ENCODE measurements at places on chromosomes 12 and 14.

GRCh38 chr14:51704545-51704944 lies 52.8 kb downstream of the FRMD6 start:
- no peak for DNase-seq

DNA sequence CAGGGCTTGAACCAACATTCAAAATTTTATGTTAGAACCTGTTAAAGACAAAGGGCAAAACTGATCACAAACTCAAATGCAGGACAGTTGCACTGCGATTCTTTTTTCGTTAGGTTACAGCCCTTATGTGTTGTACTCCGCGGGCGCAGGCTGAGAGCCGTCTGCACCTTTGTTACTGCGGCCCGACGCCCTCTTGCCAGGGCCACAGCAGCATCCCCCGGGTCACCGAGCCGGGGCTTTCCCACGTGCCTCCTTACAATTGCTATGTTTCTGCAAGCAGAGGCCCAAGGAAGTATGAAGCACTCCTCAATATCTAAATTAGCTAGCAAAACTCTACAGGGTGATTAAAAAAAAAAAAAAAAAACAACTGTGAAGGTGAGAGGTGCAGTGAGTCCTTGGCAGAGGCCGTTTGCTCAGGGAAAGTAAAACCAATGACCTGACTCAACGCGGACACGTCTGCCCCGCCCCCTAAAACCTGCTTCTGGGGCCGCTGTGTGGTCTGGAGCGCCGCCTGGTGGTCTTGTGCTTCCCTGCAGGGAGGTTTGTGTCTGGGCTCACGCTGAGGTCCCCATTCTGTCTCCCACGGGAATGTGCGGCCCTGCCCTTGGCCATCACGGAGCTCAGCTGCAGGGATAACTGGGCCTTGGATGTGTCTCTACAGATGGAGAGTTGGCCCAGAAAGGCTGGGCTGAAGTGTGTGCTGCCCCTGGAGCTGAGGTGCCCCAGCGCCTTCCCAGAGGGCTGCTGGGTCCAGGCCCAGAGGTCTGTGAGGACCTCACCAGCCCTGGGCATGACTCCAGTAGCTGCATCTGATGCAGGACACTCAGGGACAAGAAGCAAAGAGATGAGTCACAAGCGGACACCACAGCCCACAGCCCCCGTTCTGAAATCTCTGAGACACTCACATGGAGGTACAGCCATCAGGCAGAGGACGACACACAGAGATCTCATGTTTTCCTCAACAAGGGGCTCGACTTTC lies 418.5 kb downstream of the TMEM121 start:
- peak; percentile 74 for DNase-seq

DNA sequence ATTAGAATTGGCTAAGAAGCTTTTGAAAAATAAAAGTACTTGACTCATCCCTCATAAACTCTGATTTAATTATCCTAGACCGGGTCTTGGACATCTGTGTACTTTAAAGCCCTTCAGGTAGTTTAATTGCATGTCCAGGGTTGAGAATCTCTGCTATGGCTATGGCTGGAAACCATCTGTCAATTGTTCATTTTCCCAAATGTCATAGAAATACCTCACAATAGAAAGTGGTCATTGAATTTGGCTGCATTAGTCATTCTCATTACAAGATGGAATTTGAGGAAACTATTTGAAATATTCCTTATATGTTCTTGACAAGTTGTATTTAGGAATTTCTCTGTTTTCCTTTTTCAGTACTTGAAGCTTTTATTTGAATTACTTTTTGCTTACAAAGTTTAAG lies 111.3 kb downstream of the TSHR start:
- no peak for DNase-seq

GRCh38 chr12:43349863-43350262 lies 202.1 kb downstream of the ADAMTS20 start:
- DNase-seq: no peak

DNA sequence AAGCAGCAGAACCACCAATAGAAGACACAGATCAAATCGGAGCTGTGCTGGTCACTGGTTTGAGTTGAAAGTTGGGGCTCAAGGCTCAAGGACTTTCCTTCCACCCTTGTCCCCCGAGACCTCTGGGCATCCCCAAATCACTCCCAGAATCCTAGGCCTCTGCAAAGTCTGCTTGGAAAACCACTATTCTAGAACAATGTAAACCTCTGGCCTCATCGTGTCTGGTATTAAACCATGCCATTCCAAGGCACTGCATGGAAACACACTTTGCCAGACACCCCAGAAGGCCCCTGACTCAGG lies 288.0 kb downstream of the DPF3 start:
- DNase-seq: no peak

GRCh38 chr12:48813465-48814261 lies 4.6 kb upstream of the CACNB3 start:
- DNase-seq: no peak

- no peak for DNase-seq
These were observed 22.5 kb upstream of the ATP2B1 start for GRCh38 chr12:89731089-89731488.

DNA sequence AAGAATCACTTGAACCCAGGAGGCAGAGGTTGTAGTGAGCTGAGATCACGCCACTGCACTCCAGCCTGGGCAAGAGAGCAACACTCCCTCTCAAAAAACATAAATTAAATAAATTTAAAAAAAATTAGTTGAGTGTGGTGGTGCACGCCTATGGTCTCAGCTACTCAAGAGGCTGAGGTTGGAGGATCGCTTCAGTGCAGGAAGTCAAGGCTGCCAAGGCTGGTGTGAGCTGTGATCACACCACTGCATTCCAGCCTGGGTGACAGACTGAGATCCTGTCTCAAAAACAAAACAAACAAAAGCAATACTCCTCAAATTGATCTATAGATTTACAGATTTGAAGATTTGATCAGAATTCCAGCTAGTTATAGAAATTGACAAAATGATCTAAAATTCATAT lies 92.7 kb upstream of the RESF1 start:
- no peak for DNase-seq

DNA sequence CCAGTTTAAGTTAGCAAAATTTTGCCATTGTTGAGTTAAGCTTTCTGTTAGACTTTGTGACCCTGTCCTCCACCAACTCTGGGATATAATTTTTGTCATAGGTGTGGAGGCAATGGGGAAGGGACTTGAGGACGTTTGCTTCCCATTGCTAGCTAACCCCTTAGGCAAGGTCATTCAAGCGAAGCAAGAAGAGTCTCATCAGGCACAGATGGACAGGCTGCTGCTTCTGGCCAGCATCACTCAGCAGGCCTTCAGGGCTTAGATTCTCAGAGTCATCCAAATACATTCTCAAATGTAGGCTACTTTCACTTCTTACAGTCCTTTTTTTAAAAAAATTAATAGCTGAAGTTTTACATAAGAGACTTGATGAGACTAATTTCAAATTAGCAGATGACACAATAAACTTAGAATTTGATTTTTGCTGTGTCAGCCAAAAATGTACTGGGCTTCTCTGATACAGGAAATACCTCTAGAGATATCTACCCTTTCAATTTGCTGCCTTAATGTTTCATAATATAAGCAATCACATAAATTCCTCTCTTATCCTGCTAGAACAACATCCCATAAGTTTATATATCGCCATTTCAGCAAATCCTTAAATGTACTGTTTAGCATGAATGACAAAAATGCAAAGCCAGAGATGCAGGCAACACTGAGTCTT lies 875.2 kb downstream of the FLRT2 start:
- no peak for DNase-seq

DNA sequence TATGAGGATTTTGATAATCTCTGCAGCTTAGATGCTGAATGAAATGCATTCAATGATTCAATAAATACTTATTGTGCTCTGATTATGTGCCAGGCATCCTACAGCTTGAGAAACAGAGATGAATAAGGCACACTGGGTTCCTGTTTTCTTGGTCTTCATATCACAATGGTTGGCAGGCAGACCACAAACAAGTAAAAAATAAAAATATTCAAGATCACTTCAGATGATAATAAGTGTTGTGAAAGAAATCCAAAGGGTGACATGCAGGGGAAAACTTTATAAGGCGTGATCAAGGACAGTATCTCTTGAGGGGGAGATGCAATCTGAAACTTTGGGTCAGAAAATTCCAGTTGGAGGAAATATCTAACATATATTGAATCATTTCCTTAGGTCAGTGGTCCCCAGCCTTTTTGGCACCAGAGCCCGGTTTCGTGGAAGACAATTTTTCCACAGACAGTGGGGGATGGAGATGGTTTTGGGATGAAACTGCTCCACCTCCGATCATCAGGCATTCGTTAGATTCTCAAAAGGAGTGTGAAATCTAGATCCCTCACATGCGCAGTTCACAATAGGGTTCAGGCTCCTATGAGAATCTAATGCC lies 73.7 kb upstream of the RAP1B start:
- no peak for DNase-seq

GRCh38 chr14:69877492-69877891 lies 1.7 kb upstream of the SMOC1 start:
- no peak for DNase-seq

- no peak for DNase-seq
These were observed 5.9 kb upstream of the APOLD1 start for GRCh38 chr12:12779529-12779928.

GRCh38 chr14:93267149-93267711 lies 60.2 kb downstream of the UBR7 start:
- DNase-seq: no peak

DNA sequence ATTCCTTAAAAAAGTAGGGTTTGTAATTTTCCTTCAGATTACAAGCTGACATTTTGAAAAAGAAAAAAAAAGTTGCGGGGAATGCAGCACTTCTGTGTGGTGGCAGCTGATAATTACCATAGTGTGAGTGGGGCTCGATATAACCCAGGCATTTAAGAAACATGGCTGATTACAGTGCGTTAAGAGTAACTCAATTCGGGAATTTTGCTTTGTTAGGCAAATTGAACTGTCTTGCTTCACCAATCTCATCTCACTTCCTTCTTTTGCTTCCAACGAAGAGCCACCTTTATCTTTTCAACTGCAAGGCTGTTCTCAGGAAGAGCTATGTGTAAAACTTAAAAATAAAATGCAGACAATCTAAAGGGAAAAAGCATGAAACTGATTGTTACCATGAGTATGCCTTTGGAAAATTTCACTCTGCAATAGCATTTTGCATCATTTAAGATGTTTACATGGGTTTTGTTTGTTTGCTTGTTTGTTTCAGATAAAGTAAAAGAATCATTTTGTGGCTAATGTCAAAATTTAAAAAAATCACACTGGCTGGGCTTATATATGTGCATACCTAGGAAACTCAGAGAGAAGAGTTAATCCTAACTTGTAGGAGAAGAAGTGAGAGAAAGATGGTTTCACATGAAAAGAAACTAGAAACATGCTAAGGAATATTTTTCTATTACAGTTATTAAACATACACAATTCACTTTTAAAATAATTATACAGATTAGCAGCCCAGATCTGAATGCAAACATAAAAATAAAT lies 295.9 kb upstream of the ATP2B1 start:
- no peak for DNase-seq

DNA sequence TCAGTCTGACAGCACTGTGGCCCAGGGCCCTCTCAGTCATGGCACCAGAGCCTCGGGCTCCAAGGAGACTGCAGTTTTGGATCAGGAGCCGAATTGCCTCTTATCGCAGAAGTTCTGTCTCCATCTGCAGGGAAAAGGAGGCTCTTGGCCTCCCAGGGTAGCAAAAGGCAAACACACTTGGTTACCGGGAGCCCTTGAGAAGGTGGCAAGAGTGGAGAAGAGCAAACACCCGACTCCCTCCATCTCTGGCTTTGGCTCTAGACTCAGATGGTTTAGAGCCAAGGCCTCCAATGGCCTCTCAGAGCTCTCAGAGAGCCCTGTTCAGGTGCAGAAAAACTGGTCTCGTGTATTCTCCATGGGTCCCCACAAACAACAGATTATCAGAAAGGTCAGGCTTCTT lies 44.6 kb downstream of the NINJ2 start:
- DNase-seq: no peak

GRCh38 chr12:58288190-58288589 lies 346.8 kb downstream of the ATP23 start:
- DNase-seq: no peak

DNA sequence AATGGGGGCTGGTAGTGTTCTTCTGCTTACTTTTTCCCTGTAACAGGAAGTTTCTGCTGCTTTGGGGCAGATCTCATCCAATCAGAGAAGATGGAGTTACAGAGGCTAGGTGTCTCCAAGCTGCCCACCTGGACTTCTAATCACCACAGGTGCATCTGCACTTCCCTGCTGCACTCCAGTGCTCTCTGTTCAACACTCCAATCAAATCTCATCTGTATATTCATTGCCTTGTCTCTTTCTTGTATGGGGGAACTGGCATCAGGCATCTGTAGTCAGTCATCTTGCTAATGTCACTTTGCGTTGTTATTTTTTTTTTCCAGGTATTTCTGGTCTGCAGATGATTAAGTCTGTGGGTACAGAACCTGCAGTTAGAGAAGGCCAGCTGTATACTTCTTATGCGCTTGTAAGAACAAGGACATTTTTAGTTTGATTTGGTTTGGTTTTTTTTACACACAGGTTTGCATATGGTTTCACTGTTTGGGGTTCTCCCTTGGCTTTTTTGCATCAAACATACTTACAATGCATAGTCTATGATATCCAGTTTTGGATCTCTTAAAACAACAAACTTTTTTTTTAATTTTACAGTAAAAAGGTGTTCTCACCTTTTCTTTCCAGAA lies 116.0 kb downstream of the METTL25 start:
- no peak for DNase-seq

DNA sequence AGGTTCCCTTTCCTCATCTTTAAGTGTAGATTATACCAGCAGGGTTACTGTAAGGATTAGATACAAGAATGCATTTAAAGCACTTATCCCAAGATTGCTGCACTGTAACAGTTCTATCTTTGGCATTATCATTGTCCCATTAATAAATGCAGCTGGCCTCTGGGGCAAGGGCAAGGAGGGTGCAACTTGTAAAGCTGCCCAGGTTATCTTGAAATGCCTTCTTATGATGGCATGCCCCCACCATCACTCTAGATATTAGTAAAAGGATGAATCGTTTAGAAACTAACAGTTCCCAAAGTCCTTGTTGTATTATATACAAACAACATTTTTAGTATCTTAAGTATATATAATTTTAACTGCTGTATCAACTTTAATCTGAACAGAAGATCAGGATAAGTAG lies 6.8 kb downstream of the LTA4H start:
- DNase-seq: no peak

DNA sequence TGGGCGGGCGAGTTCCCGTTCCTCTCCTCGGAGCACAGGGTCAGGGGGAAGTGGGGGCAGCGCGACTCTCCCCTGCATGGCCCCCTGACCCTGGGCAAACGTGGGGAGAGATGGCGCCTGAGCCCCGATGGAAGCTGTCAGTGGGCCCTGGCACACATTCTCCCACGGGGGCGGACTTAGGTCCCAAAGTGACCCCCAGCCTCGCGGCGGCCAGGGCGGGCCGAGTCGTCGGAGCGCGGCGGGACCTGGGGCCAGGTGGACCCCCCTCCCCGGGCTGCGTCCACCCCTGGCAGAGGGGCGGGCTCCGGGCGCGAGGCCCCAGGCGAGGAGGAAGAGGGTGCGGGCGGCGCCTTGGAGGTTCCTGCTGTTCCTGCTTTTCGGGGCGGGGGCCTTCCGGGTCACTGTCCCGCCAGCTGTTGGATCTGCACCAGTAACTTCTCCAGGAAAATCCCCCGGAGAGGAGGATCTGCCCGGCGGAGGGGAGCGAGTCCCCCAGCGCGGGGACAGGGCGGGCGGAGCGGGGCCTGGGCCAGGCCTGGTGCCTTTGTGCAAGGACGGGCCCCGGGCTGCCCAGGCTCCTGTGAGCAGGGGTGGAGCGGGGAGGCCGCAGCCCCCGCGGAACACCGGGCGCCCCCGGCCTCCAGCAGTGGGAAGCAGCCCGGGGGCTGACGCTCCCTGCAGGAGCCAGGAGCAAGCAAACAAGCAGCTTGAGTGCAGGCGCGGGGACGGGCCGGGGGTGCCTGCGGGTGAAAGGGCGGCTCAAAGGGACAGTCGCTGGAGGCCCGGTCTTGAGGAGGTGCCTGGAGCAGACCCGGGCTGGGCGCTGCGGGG lies 15.3 kb downstream of the TNFAIP2 start:
- no peak for DNase-seq

GRCh38 chr12:42447371-42447786 lies 121.4 kb downstream of the PPHLN1 start:
- DNase-seq: no peak
